ENCODE measurements at places on chromosomes 11 and 22.

- no peak for DNase-seq
These were observed 1.3 kb upstream of the NADSYN1 start for GRCh38 chr11:71451596-71452198.

DNA sequence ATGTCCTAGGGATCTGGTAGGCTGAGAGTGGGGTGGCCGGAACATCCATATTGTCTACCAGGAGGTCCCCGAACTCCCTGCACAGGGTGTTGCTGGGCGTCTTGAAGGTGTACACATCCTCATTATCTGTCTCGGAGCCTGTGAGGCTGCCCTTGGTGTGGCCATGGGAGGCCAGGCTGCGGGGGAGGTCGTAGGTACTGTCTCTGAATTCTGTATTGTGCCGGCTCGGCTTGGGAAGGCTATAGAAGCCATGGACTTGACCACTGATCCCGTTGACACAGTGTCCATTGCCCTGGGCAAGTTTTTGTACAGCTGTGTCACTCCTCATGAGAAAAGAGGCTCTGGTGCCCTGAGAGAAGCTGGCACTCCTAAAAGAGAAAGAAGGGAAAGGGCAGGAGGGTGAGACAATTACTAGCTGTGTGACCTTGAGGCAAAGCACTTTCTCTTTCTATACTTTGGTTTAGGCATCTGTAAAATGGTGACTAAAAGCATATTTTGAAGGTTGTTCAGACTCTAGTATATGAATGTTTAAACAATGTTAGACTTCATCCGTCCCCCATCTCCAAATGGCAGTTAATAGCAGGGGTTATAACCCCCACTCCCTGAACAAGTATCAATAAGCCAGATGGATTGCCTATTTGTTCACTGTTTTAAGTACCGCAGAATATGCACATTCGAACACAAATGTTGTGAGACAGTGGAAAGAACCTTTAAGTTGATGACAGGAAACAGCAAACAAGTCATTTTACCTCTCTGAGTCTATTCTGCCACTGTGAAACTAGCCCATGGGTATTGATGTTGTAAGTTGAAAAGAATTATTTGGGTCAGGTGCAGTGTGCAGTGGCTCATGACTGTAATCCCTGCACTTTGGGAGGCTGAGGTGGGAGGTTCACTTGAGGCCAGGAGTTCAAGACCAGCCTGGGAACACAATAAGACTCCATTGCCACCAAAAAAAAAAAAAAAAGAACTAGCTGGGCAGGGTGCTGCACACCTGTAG is 38.3 kb downstream of the USP35 start:
- DNase-seq = no peak

GRCh38 chr22:49134076-49134475 is 693.6 kb downstream of the BRD1 start:
- DNase-seq = no peak

DNA sequence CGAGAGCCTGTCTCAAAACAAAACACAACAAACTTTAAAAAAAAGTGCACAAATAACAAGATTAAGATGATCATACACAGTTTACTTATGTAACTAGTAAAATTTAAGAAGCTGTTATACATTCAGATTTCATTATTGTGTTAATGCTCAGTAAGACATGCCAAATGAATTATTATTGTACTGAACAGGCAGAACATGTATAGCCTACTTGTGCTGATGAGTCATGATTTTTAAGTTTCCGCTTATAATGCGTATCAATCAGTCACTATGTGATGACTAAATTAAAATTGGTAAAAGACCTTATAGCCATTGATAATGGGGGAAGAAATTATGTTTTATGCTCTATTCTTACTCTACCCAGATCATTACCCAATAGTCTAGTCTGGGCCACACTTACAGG is 20.5 kb upstream of the EXPH5 start:
- DNase-seq = no peak

GRCh38 chr11:2287091-2287490 is 14.6 kb downstream of the C11orf21 start:
- DNase-seq = no peak

DNA sequence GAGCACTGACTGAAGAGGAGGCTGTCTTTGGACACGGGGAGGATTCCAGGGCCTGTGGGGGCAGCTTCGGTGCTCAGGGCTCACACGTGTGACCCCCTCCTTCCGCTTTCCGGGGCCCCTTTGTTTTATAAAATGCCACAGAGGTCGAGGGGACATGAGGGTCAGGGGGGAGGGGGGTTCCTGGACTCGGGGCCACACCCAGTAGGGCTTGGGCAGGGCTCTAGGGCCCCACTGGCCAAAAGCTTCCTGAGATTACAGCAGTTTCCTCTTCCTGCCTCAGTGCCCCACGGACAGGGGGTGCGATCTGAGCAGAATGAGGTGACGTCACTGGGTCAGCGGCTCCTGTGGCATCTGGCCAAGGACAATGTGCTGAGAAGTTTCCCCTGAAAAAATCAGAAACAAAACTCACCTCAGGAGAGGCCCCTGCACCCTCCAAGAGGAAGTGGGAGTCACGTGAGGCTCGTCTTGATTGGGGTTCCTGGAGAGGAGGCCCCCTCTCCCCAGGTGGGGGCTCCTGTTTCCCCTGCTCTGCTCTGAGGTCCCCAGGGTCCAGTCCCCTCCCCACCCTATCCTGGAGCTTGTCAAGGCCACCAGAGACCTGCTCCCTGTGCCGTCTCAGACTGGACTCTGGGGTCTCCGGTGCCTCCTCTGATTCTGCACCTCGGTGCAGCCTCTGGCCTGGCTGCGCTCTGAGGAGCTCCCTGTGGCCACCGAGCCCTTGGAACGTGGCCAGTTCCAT is 6.4 kb upstream of the IFITM3 start:
- DNase-seq = no peak

DNA sequence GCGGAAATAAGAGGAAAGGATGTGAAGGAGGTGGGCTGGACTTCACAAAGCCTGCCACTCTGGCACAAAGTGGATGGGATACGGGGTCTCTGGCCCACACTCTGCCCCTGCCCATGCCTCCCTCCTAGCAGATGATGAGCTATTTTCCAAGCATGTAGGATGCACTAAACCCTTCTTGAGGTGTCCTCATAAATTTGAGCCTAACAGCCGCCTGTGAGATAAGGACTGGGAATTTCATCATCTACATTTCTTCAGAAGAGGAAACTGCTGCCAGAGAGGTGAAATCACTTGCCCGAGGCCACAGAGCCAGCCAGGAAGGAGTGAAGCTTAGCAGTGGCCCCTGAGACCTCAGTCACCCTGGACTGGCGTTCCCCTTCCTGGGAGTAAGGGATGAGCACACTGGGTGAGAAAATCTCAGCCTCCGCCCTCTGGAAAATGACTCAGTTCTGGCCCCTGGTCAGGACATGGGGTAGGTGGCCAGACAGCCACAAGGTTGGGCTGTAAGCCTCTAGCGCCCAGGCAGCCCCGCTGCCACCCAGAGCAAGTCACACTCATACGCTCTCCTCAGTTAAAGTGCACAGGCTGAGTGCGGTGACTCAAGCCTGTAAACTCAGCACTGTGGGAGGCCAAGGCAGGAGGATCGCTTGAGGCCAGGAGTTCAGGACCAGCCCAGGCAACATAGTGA is 27.9 kb downstream of the MB start:
- no peak for DNase-seq

- no peak for DNase-seq
These were observed 69.0 kb downstream of the UBASH3B start for GRCh38 chr11:122724520-122724919.

GRCh38 chr11:69926376-69927050 is 107.3 kb upstream of the FGF3 start:
- DNase-seq = no peak

- peak; percentile 79 for DNase-seq
These were observed 4.7 kb upstream of the SHISA8 start for GRCh38 chr22:41919357-41920224.

DNA sequence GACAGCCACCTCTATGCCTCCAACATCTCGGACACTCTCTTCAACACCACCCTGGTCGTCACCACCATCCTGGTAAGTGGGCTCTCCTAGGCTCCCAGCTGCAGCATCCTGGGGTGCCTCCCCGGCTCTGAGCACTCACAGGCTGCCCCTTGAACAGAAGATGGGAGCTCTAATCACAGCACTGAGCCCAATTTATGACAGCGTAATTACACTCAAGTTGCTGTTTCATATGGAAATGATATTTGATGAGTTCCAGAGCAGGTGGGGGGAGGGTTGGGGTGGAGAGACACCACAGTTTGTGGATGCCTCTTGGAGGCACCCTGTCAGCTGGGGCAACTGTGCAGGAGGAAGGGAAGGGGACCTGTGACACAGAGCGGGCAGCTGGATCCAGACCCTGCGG is 125.3 kb upstream of the TBCEL start:
- DNase-seq = no peak

GRCh38 chr11:64474680-64475079 is 115.7 kb downstream of the RPS6KA4 start:
- DNase-seq = no peak

GRCh38 chr22:23570681-23571080 is 9.4 kb downstream of the IGLL1 start:
- no peak for DNase-seq

GRCh38 chr11:75051043-75051442 is 45.6 kb downstream of the OR2AT4 start:
- no peak for DNase-seq

- no peak for DNase-seq
These were observed at the start of gene TSPAN18 for GRCh38 chr11:44726283-44727113. TSPAN18 (plus strand) TSS chr11:44726962; CDS start chr11:44906417, 179,455 bp downstream.

DNA sequence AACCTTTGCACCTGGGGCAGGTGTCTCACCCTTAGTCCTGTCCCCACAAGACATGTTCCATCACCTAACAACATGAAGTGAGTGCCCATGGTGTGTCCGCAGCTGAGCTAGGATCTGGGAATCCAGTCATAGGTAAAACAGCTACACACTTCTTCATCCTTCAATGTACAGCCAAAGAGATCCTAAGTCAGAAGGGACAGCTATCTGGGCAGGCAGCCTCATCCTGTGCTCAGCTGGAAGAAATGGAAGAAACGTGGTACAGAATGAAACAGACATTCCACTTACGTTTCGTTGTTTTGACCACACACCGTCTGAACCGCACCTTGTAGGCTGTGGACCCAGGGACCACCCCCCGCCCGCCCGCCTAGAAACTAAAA is 30.8 kb downstream of the PDGFB start:
- no peak for DNase-seq

DNA sequence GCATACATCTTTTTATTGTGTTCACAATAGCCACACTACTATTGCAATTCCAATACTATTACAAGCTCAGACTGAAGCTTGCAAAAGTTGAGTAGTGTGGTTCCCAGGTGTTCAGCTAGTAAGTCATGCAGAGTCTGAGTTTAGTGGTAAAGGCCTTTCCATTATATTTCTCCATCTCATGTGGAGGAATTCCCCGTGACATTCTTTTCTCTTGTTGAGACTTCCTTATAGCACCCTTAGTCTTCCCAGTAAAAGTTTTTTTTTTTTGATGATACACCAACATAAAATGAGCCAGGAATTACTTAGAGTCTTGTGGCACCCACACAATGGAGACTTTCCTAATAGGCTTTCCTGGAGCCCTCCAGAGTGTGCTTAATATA is 110.8 kb downstream of the UVRAG start:
- no peak for DNase-seq

DNA sequence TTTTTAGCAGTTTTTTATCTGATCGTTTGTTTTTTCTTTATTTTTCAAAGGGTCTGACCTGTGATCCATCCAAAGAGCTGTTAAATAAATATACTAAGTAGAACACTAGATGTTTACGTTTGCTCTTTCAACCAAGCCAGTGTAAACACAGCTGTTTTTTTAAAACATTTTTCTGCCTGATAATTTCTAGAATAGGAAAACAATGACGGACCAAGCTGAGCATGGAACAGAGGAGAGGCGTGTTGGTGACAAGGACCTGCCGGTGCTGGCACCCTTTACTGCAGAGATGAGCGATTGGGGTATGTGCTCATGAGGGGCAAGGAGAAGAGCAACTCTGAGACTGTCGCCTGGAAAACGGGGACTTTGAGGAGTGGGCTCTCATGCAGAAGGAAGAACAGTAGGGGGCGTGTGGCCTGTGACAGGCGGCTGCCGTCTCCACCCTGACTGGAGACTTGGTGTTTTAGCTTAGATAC is 28.6 kb upstream of the PANX2 start:
- no peak for DNase-seq

GRCh38 chr11:17473071-17473744 is 3.4 kb downstream of the ABCC8 start:
- no peak for DNase-seq

DNA sequence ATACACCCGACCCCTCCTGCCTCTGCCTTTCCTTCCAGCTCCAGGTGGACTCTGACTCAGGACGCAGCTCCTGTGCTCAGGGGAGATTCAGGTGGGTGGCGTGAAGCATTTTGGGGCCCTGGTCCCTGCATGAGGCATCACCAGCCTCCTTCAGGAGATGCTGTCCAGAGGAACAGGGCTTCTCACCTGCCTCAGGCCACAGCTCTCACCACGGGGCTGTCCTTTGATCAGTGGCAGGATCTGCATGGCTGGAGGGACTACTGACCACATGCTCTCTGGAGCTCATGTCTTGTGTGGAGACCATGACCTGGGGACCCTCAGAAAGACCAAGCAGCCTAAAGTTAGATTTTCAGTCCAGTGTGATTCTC is 58.8 kb downstream of the GGTLC2 start:
- DNase-seq = no peak

DNA sequence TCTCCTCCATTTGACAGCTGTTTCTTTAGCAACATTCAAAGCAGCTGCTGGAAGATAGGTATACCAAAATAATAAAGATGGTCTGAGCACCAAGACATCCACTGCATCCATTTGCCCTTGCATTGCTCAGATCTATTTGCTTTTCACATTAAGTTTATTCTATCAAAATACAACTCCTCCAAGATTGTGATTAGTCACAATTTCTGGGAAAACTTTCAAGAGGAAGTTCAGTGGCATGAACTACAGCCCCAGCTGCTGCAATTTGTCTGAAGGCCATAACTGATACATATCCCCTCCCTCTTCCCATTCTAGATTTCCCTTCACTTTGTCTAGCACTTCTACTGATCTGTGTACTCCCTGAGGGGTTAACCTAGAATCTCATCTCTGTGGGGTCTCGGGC is 117.5 kb upstream of the CEP126 start:
- no peak for DNase-seq

DNA sequence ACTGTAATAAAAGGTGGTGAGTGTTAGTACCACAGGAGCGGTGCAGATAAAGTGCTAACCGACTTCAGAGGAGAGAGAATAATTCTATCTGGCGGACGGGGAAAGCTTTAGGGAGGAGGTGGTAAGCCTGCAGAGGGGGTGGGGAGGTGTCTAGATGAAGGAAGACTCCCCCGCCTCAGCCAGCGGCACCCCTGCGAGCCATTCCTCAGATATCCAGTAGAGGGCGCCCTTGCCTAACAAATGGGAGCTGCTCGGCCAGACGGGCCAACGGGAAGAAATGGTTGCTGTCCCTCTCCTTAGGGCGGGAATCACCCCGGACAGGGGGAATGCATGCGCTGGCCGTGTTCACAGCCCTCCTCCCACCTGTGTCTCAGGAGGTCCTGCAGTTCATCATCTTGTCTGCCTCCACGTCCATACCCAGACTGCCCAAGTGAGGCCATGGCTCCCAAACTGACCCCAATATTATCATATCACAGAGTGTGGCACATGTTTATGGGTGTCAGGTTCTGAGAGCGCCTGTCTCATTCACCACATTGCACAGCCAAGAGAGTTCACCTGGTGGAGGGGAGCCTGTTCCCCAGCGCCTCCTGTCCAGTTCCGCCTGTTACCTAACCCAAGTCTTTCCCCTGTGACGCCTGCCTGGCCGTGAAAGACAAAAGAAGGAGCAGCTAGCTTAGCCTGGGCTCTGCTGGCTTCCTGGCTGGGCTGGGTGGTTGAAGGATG is 85.5 kb downstream of the ST3GAL4 start:
- DNase-seq = no peak
